ENCODE measurements at places on chromosomes 7 and 10. TPM values are rescaled to one million over a fixed set of nuclear protein-coding genes. Genes with fewer than 3 reads are reported as not detected.

GRCh38 chr7:119888251-119888650 lies 384.7 kb upstream of the KCND2 start:
- DNase-seq, result no peak

- peak; percentile 32 for DNase-seq
Measured at GRCh38 chr7:157010588-157011332, at the start of gene MNX1. TSS of gene MNX1 (minus strand) at chr7:157010663. CDS start at chr7:157010350, 313 bp downstream.

DNA sequence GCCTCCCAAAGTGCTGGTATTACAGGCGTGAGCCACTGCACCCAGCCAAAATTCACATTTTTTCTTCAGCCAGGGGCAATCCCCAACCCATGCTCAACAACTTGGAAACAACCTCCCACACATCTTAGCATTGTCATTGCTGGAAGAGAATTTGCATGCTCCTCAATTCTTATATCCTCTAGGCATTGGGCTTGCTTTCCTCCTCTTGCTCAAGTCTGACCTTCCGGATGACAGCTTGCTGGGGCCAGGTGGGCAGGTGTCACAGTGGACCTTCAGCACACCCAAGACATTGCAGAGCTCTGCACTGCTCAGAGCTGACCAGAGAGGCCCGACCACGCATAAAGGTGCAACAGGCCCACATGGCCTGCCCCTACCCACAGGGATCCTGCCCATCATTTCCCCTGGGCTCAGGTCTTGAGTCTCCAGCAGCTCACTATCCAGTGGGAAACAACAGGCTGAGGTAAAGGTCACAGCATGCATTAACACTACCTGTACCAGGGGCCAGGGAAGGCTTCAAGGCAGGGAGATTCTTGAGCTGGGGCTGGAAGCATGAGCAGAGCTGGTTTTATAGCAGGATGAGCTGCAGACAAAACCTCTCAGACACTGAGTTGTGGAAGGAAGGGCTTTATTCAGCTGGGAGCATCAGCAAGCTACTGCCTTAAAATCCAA lies 6.8 kb upstream of the GPR15LG start:
- no peak for DNase-seq

GRCh38 chr7:135334830-135335543 lies 101.3 kb downstream of the STRA8 start:
- no peak for DNase-seq

- DNase-seq, result no peak
Measured at GRCh38 chr10:74837743-74838142, 11.3 kb downstream of the KAT6B start.

GRCh38 chr7:137772748-137773147 lies 74.0 kb downstream of the DGKI start:
- no peak for DNase-seq

DNA sequence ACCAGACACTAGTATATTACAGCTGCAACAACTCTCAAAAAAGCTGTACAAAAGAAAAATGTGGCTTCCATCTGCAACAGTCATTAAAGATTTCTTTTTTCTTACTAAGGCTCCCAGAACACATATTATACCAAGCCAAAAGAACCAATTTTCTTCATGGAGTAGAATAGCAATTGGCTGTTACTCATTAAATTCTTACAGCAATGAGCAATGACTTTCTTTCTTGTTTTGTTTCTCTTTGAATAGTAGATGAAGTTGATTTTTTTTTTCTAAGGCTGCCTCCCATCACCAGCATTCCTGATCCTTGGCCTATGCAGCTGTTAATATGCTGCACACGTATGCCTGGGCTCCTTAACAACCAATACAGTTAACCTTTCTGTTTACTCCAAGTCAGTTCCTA lies 36.6 kb upstream of the SPOCK2 start:
- no peak for DNase-seq

DNA sequence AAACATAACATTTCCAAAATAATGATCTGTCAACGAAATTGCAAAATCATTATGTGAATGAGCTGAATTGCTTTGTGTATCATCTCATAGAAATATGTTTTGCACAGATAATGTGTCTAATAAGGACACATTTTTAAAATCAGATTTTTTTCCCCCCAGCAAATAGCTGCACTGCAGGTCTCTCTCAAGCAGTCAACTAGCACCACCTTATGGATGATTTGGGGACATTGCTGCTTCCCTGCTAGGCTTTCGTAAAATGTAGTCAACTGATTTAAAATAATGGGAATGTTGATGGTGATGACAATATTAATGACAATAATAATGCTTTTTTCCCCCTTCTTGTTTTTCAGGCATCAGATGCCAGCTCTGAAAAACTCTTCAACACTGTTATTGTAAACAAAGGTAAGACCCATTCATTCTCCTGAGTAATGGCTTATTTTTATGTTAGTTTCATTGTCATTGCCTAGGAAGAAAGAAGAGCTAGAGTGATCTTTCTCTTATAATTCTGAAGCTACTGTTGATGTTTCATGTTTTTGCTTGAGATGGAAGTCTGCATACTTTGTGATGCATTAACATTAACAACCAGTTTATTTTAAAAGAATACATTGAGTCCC lies 433.6 kb upstream of the GALNT17 start:
- no peak for DNase-seq

GRCh38 chr7:30755384-30756154 lies 3.6 kb downstream of the INMT start:
- DNase-seq, result peak; percentile 81

- DNase-seq, result no peak
Measured at GRCh38 chr10:69842020-69842419, 40.3 kb downstream of the COL13A1 start.

DNA sequence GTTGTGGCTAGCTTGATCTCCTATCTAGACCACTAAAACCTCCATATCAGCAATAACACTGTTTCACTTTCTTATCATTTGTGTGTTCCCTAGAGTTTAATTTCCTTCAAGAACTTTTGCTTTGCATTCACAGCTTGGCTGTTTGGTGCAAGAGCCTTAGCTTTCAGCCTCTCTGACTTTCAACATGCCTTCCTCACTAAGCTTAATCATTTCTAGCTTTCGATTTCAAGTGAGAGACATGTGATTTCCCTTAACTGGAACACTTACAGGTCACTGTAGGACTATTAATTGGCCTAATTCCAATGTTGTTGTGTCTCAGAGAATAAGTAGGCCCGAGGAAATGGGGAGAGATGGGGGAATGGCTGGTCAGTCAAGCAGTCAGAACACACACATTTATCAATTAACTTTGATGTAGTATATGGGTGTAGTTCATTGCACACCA lies 10.6 kb upstream of the BPGM start:
- DNase-seq, result no peak

- no peak for DNase-seq
Measured at GRCh38 chr10:85124603-85125051, 796.2 kb downstream of the CCSER2 start.

- no peak for DNase-seq
Measured at GRCh38 chr7:102895602-102896001, 17.2 kb upstream of the LRRC17 start.

DNA sequence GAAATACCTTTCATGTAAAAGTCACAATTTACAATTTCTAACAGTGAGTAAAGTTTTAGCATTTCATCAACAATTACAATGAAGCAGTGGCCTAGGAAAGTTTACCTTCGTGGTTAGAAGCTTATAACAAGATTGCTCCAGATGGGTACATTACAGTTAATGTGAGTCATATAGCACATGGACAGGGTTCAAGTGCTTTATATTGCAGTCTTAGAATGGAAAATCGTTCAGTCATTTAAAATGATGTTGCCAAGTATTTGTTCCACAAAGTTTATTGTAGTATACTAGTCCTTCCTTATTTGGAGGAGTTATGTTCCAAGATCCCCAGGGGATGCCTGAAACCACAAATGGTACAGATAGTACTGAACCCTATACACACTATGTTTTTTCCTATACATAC lies 174.6 kb upstream of the TARP start:
- DNase-seq, result no peak

DNA sequence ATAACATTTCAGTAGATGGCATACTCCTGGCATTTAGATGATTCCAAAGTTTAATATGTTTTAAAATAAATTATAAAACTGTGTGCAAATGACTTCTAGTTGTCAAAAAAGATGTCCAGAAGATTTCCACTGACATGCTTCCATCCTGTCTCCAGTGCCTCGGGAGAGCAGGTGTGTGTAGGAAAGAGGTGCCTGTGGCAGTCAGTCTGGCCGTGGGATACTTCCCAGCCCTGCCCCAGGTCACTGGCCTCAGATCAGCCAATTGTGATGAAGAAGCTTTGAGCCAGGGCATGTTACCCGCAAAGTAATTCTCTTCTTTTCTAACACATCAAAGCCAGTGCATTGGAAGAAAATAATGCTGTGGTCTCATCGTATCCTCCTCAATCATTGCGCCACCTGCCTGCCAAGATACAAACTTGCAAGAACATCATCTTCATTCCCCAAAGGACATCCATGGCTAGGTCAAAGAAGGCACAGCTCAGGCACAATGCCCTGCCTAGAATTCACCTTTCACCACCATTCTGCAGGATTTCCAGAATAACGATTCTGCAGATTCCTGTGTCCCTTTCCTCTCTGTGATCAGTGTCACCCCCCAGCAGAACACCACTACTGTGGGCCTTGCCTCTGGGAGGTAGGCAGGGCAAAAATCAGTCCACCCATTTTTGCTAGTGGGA lies 6.3 kb upstream of the KCNMA1 start:
- DNase-seq, result no peak

The OPN4 gene
- 0.27 TPM for total RNA-seq

The AEBP1 gene
- total RNA-seq, result 31.3 TPM

The CACNB2 gene
- 35.5 TPM for total RNA-seq

The NAT16 gene
- not detected for total RNA-seq

All from heart right ventricle (tissue), 16 donors.